ENCODE measurements at places on chromosomes 16 and 17.

- DNase-seq: no peak
These were observed 81.4 kb upstream of the PSMD7 start for GRCh38 chr16:74215249-74215648.

- no peak for DNase-seq
These were observed 123.7 kb downstream of the STX8 start for GRCh38 chr17:9451934-9452333.

- DNase-seq: no peak
These were observed 665 bp downstream of the MYBBP1A start for GRCh38 chr17:4554441-4554996.

GRCh38 chr17:75693500-75694481 is 26.7 kb downstream of the SAP30BP start:
- DNase-seq: peak; percentile 94

DNA sequence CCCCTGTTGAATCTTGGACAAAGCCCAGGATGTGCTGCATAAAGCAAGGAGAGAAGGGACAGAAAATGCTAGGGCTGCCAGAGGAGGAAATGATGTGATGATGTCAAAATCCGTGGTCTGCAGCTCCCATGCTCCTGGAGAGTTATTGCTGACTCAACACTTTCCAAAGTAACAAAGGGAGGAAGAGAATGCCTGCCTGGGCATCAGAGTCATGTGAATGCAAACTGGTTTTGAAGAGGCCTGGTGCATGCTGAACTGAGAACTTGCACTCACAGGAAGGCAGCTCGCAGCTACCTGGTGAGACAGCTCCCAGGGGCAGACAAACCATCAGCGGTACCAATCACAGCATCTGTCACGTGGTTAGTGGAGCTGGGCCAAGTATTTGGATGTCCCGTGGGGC is 2.8 kb downstream of the MARVELD3 start:
- peak; percentile 87 for DNase-seq

GRCh38 chr17:79003661-79004411 is 5.7 kb downstream of the CANT1 start:
- no peak for DNase-seq

- DNase-seq: no peak
These were observed 131.0 kb downstream of the PRKCB start for GRCh38 chr16:23966597-23967394.

DNA sequence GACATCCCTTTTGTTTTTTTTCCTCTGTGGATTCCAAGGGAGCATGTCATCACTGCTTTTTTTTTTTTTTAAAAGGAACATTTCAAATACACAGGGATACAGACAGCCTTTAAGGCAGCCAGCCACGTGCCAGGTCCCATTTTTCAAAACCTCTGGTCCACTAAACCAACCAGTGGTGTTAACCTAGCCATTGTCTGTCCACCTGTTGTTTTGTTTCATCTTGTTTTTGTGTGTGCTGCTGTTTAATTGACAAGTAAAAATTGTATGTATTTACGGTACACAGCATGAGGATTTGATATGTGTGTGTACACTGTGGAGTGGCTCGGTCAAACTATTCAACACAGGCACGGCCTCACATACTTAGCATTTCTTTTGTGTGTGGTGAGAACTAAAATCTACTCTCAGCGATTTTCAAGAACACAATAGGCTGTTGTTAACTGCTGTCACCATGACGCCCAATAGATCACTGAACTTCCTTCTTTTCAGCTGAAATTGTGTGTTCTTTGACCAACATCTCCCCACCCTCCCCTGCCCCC is 19.2 kb downstream of the TMEM114 start:
- peak; percentile 62 for DNase-seq

- DNase-seq: no peak
These were observed 13.3 kb upstream of the ATP6V0C start for GRCh38 chr16:2500430-2500917.

DNA sequence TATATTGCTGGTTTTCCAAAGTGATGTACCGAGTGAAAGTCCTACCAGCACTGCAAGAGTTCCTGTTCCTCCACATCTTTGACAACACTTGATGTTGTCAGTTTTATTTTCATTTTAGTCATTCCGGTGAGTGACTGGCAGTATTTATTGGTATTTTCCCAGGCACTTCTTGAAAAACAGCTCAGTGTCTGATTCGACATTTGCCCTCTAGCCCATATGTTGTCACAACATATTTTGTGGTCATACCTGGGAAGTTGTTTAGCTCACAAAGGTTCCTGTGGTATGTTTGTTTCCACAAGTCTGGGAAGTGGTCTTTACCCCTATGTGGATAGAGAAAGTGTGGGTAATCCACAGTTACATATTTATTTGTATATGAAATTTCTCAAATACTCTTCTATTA is 463.6 kb downstream of the HAPSTR1 start:
- no peak for DNase-seq

- DNase-seq: no peak
These were observed 97.3 kb downstream of the SALL1 start for GRCh38 chr16:51053775-51054174.

DNA sequence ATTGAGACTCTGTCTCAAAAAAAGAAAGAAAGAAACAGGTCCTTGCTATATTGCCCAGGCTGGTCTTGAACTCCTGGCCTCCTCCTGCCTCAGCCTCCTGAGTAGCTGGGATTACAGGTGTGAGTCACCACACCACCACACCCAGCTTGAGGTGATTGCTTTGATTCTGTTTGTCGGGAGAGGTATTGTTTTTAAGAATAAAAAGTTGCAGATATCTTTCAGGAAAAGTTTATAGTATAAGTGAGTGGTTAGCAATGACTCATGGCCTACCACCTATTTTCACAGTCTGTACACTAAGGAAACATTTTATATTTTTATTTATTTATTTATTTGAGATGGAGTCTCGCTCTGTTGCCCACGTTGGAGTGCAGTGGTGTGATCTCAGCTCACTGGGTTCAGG is 45.0 kb downstream of the RHOT1 start:
- DNase-seq: no peak

DNA sequence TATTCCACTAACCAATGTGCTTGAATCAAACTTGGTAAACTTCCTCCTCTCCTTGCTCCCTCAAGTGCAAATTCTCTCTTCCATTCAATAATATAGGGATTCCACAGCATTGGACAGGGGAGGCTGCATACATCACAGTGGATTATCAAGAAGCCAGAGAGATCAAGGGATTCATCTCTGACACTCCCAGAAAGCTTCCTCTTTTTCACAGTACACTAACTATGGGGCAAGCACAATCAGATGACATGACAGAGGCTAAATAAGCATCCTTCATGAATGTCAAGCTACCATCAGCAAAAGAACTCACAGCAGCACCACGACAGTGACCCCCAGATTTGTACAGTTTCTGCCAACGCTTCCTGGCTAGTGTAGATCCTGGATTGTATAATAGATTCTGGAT is 178.4 kb upstream of the C17orf78 start:
- no peak for DNase-seq

- DNase-seq: peak; percentile 33
These were observed 190.0 kb upstream of the CIBAR2 start for GRCh38 chr16:85302018-85302847.

DNA sequence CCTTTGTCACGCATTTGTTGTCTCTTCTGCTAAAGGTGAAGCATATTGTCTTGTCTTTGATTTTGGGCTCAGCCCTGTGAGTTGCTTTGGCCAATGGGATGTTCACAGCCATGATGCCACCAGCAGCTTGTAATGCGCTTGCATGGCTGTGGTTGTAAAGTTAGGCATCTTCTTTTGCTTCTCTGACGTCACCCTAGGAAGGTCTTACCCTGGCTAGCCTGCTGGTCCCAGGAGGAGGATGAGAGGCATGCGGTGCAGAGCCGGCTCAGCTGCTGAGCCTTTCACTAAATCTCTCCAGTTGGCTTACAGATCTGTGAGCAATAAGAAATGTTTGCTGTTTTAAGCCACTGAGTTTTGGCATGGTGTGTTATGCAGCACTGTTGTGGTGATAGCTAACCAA is 40.8 kb downstream of the IRX6 start:
- DNase-seq: no peak

DNA sequence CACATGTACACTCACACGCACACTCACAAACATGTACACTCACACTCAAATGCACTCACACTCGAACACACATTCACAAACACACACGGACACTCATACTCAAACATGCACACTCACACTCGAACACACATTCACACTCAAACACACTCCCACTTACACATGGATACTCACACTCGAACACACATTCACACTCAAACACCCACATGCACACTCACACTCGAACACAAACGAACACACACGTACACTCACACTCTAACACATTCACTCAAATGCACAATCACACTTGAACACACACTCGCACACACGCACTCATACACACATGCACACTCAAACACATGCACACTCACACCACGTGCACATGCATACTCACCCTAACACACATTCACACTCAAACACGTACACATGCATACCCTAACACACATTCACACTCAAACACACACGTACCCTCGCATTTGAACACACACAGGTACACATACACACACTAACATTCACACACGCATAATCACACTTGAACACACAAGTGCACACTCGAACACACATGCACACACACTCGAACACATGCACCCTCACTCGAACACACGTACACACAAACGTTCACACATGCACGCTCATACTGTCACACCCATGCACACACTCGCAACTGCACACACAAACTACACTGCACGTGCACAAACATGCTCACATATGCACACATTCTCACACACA is 41.8 kb downstream of the CFAP20 start:
- no peak for DNase-seq

- no peak for DNase-seq
These were observed 5.8 kb downstream of the SEPHS2 start for GRCh38 chr16:30439720-30440348.

DNA sequence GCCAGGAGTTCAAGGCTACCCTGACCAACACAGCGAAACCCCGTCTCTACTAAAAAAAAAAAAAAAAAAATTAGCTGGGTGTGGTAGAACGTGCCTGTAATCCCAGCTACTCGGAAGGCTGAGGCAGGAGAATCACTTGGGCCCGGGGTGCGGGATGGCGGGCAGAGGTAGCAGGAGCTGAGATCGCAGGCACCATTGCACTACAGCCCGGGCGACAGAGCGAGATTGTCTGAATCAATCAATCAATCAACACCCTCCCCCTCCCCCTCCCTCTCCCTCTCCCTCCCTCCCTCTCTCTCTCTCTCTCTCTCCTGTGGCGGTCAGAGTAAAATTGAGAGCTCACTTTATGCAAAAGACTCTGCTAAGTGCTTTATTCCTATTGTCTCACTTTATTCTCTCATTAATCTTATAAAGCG is 1.2 kb downstream of the HSDL1 start:
- no peak for DNase-seq

DNA sequence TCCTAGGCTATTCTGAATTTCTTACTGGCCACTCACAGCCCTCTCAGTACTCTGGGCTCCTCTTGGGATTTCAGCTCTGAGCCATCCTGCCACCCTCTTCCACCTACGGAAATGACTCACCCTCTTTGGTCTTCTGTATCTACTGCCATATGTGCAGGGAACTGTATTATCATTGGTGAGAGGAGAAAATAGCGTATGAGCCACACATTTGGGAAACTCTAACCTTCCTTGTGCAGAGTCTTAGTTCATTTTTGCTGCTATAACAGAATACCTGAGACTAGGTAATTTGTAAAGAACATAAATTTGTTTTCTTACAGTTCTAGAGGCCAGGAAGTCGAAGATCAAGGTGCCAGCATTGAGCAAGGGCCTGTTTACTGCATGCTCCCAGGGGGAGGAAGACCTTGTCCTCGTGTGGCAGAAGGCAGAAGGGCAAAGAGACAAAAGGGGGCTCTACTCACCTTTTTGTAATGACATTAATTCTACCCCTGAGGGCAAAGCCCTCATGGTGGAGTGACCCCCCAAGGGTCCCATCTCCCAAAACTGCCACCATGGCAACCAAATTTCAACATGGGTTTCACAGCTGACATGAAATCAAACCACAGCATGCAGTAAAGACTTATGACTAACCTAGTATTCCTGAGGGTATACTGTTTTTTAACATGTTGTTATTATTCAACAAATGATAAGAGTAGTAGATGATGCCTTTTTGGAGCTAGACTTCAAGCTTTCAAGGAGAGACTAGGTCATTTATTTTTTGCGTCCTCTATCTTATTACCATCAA is 191.8 kb downstream of the PRKCA start:
- DNase-seq: peak; percentile 92

DNA sequence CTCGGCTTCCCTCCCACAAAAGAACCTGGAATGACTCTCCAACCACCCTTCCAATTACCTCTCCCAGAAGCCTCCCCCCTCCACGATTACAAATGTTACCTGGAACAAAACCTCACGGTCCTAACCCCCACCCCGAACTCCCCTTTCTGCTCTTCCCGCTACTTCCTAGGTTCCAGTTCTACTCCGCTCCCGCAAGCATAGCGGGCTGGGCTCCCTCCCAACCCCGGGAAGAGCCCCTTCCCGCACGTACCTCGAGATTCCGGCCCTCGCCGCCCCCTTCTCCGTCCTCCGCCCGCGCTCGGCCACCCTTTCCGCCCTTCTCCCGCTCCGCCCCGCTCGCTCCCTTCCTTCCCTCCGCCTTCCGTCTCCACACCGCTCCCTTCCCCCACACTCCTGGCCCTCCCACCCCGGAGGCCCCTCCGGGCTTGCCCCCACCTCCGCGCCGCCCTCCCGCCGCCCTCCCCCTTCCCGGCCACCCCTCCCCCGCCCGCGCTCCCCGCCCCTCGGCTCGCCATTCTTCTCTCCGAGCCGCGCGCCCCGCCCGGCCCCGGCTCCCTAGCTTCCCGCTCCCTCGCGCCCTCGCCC is 457 bp downstream of the CHTF8 start:
- DNase-seq: peak; percentile 80

DNA sequence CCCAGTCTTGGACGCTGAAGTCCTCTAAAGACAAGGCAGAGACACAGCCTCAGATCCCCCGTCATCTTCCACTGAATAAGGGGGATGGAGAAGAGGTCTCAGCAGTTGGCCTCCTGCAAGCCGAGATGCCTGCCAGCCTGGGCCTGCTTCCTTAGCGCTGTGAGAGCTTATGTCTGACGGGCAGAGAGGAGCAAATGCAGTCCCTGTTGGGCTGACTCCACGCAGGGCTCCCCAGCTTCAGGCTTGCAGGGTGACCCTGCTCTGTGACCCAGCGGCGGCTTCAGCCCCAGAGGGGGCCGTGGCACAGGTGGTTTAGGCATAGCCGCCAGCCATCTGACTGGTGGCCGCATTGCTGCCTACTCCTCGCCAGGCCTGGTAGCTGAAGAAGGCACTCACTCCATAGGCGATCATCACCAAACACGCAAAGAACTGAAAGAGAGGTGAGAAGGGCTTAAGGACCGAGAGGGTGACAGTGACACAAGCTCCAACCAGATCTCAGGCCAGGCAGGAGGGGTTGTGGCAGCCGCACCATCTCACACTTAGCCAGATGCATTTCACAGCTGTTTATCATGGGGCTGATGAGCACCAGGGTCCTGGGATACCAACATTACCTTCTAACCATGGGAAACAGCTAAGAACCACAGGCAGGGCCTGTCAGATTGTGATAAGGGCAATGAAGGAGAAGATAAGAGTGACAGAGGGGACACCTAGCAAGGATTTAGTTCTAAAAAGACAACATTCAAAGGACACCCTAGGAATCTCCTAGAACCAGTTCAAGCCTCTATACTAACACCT is 11.7 kb downstream of the ARL2BP start:
- no peak for DNase-seq
